ENCODE measurements at places on chromosomes 5 and 9.

DNA sequence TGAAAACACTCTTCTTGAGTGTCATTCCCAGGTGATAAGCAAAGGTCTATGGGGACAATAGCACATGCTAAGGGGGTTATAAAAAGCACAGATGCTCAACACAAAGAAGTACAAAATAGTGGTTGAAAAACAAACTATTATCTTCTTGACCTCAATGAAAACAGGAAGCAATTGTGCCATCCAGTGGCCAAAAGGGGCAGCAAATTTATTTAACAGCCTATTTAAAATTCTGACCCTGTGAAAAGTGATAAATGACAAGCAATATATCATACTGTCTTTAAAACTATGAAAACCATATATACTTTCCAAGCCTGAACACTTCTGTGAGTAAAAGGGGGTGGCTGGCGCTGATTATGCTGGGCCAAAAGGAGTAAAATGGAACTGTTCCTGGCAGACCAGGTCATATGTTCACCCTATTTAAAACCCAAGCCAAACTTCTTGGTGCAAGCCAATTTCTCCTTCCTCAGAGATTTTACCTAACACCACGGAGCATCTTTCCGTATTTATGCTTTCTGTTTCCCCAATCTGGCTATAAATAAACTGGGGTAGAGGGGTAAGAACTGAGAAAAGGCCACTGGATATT lies 29.7 kb downstream of the TEX10 start:
- peak; percentile 10 for DNase-seq

DNA sequence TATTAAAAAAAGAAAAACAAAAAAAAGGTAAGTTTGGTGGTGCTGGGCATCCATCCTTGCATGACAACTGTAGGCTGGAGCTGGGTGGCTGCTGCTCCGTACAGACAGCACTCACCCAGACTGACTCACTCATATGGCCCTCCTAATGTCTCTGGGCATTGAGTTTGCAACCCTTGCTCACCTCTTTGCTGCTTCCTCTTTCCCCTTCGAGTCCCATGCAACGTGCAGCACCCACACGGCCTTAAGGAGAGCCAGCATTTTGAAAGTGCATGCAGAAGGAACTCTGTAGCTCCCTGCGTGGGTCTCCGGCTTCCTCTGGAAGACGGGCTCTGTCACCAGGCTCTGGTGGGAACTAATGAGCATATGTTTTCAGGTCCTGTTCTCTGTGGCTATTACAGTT lies 60.5 kb upstream of the ENTREP1 start:
- no peak for DNase-seq

GRCh38 chr5:24268482-24269056 lies 376.2 kb downstream of the CDH10 start:
- DNase-seq: no peak

DNA sequence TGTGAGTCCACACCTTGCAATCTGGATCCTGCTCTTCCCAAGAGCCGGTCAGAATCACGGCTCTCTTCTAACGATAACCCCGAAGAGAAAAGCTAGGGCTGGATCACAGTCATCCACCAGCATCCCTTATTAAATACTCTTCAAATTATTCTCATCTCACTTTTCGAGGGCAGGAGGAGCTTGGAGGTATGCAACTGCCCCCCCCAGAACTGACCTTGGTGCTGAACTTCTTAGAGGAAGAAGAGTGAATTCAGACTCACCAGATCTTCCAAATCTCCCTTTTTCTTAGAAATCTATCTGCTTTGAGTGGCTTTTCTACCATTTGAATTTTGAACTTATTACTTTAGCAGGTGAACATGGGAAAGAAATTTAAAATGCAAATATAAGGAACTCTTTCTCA lies 75.7 kb downstream of the MED10 start:
- no peak for DNase-seq

GRCh38 chr5:76029739-76030138 lies 53.4 kb upstream of the SV2C start:
- DNase-seq: no peak

- DNase-seq: no peak
Measured at GRCh38 chr9:68437785-68438184, 81.4 kb downstream of the PGM5 start.

GRCh38 chr5:151181818-151182523 lies 24.4 kb upstream of the ANXA6 start:
- no peak for DNase-seq

- DNase-seq: no peak
Measured at GRCh38 chr9:89165341-89165740, 13.3 kb downstream of the SHC3 start.

GRCh38 chr5:33854733-33855151 lies 37.0 kb downstream of the ADAMTS12 start:
- no peak for DNase-seq

DNA sequence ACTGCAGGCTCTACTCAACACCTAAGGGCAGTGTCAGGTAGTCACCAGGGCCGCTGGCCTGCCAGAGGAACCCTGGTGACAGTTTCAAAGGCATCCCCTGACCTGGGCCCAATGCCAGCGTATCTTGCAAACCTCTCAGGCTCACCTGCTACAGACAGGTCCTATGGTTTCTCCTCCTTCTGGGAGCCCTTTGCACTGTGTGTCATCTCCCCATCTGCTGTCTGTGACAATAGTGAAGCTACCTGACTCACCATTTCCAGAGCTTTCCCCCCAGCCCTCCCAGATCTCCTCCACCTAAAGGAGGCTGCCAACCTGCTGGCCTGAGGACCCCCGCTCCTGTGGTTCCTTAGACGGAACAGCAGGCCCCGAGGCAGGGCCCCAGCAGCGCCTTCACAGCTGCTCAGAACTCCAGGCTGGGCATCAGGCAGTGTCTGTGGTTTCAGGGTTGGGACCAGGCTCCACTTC lies 203.1 kb downstream of the FSTL4 start:
- DNase-seq: no peak

GRCh38 chr5:110105692-110106091 lies 416.0 kb downstream of the MAN2A1 start:
- no peak for DNase-seq

GRCh38 chr9:137076636-137077009 lies 694 bp upstream of the UAP1L1 start:
- no peak for DNase-seq

- DNase-seq: peak; percentile 50
Measured at GRCh38 chr5:135565725-135566421, 12.9 kb downstream of the CXCL14 start.

- no peak for DNase-seq
Measured at GRCh38 chr5:121596882-121597281, 254.8 kb upstream of the FTMT start.

GRCh38 chr5:4640795-4641194 lies 499.3 kb upstream of the ADAMTS16 start:
- no peak for DNase-seq

DNA sequence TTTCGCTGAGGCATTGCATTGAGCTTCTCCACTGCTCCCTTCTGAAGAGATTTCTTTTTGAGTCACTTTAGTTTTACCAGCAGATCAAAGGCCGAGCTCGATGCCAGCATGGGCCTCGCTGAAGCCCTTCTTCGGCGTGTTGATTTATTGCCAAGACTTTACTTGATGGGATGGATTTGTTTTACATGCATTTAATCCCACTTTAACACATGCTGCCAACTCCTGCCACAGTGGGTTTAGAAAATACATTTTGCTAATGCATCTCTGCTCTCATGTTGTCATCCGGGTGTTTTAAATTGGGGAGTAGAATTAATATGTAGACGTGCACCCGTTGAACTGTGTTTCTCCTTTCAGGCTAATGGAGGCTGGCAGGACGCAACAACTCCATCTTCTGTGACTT lies 218.3 kb downstream of the PBX3 start:
- DNase-seq: no peak

- DNase-seq: no peak
Measured at GRCh38 chr5:170423692-170424091, 34.5 kb upstream of the KCNMB1 start.

DNA sequence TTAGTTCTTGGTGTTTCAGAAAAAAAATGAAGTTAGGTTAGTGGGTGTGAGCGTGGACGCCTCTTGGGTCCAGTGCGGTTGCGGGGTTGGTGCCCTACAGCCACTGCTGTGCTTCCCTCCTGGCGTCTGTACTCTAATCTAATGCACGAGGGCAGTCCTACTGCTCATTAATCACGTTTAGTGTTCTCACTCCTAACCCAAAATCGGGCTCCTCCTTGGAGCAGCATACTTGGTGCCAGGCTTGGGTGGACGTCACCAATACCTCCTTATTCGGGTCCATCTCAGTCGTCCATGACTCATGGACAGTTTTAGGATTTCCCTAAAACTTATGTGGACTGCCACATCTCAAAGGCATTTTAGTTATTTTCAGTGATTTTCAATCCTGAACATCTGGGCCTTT lies 41.6 kb downstream of the TRIO start:
- DNase-seq: no peak

- DNase-seq: no peak
Measured at GRCh38 chr5:96459313-96460121, 26.5 kb upstream of the PCSK1 start.

GRCh38 chr5:139004374-139005307 lies 129.5 kb upstream of the LRRTM2 start:
- no peak for DNase-seq

DNA sequence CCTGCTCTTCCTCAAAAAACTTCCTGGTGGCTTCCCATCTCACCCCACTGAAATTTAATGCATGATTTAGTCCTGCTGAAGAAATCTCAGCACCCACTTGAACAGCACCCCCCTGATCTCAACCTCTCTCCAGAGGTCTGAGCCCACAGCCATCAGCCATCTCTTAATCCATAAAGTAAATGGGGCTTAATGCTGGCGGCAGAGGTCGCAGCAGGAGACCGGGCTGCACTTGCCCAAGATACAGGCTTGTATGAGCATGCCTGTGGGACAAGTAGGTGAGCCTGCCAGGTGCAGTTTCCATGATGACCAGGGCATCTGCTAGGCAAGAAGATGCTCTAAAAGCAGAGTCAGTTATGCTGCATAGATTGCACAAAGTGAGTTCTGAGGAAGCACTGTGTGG lies 52.4 kb upstream of the CTXN3 start:
- DNase-seq: no peak

- DNase-seq: no peak
Measured at GRCh38 chr9:126147936-126148870, 178.4 kb upstream of the MVB12B start.

Data from HCT116 (cell line).